Pulmonary artery endothelial cell (primary cell): ENCODE measurements at places on chromosomes 12 and 14. TPM values are rescaled to one million over a fixed set of nuclear protein-coding genes. Genes with fewer than 3 reads are reported as not detected.

ATP2A2 gene
- 117 and 158 TPM in 2 replicates for total RNA-seq

SMCO2 gene
- total RNA-seq, result 0.13 and 0.14 TPM in 2 replicates

FGF6 gene
- total RNA-seq, result not detected in 2 replicates

PSEN1 gene
- total RNA-seq, result 41.3 and 48.6 TPM in 2 replicates

BMAL2 gene
- 55.7 and 65.4 TPM in 2 replicates for total RNA-seq

ADAM21 gene
- 0.28 and 0.40 TPM in 2 replicates for total RNA-seq

OR4E2 gene
- not detected in 2 replicates for total RNA-seq

SYCP3 gene
- total RNA-seq, result under 0.01 and 0.18 TPM in 2 replicates

RAPGEF3 gene
- total RNA-seq, result 17.0 and 35.8 TPM in 2 replicates

NELL2 gene
- total RNA-seq, result 0.20 TPM in 1 of 2 replicates, not detected in the other

KLRC2 gene
- total RNA-seq, result not detected in 2 replicates

WDR20 gene
- 16.4 and 21.0 TPM in 2 replicates for total RNA-seq

RNU4-1 gene
- under 0.01 TPM in 1 of 2 replicates, not detected in the other for total RNA-seq

HOXC4 gene
- total RNA-seq, result not detected in 2 replicates

GZMB gene
- not detected in 2 replicates for total RNA-seq

MYH7 gene
- total RNA-seq, result not detected in 2 replicates

TCTN2 gene
- 7.9 and 8.2 TPM in 2 replicates for total RNA-seq

ANKS1B gene
- total RNA-seq, result 0.07 and 0.28 TPM in 2 replicates

LYZ gene
- total RNA-seq, result not detected in 2 replicates

PAWR gene
- total RNA-seq, result 99.3 and 123 TPM in 2 replicates

CCDC197 gene
- total RNA-seq, result not detected in 2 replicates

ZFHX2 gene
- 0.26 and 0.49 TPM in 2 replicates for total RNA-seq

CEP170B gene
- 17.1 and 19.0 TPM in 2 replicates for total RNA-seq

MYO1A gene
- under 0.01 TPM in 1 of 2 replicates, not detected in the other for total RNA-seq

KLHL33 gene
- under 0.01 and 0.04 TPM in 2 replicates for total RNA-seq

NANOG gene
- not detected in 2 replicates for total RNA-seq

DEPDC4 gene
- total RNA-seq, result 0.20 and 0.56 TPM in 2 replicates

PGF gene
- 209 and 564 TPM in 2 replicates for total RNA-seq

PCK2 gene
- 9.8 and 18.5 TPM in 2 replicates for total RNA-seq

GRIP1 gene
- 0.14 TPM in 1 of 2 replicates, not detected in the other for total RNA-seq

PRR4 gene
- total RNA-seq, result 0.21 and 0.46 TPM in 2 replicates

CNTN1 gene
- total RNA-seq, result 0.79 TPM in 1 of 2 replicates, not detected in the other
